ENCODE measurements at places on chromosomes 7 and 10.
A peak's percentile ranks its signal among the peaks of the same experiment; 100 is the strongest.

DNA sequence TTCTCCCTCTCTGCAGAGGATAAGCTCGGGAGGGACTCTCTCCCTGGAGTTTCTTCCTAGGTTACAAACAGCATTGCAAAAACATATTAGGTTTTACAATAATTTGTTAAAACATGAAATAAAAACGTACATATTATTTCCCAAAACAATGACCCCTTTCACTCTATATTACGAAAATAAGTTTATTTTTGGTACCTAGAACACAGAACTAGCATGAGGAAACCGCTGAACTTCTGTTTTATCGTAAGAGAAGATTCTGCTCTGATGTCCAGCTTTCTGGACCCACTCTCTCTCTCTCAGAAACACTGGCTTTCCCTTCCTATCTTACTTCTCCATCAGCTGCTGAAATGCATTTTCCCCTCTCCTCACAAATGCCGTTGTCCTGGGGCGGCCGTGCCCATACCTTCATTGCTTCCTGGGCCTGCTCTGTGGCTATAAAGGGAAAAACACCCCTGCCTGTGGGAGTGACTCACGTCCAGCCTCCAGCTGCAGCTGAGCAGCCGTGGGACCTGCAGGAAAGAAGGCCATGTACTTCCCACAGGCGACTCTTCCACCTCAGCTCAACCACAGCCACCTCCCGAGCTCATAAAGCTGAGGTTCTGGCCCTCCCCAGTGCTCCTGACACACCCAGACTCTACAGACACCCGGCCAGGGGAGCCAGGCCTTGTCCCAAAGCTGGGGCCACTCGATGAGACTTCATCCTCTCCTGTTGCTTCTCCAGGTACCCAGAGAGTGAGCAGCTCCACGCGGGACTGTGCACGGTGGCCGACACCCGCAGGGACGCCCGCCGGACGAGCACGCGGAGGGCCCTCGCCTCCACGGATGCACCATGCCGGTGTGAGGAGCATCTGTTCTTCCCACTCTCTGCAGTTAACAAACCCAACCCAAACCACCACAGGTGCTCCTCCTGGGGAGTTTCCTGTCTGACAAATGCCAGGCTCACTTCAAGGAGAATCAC lies 3.1 kb downstream of the GPER1 start:
- no peak for DNase-seq

DNA sequence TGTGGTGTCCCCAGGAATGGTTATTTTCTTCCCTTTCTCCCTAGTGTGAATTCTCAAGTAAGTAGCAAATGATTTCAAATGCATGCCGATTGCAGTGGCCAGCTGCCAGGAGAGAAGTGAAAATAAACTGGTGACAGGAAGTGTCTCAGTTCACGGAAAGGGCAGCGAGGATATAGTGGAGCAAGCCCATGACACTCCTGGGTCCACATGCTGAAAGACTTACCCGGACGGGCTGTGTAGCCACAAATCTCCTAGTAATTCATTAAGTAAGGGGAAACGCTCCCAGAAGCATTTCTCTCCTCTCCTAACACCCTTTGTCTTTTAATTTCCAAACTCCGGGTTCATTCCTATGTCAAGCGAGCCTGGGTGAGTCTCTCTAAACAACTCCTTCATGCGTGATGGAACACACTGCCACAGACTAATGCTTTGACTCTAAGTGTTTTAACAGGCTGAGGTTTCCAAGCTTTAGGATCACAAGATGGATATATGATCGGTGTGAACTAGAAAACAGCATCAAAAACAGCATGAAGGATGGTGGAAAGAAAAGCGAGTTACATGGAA lies 125.6 kb downstream of the CYP26A1 start:
- DNase-seq = peak; percentile 63

GRCh38 chr10:124369986-124370385 lies 48.7 kb downstream of the OAT start:
- no peak for DNase-seq

GRCh38 chr10:26574783-26575182 lies 122.7 kb upstream of the PDSS1 start:
- no peak for DNase-seq

GRCh38 chr7:73359746-73360375 lies 31.9 kb downstream of the FKBP6 start:
- no peak for DNase-seq

GRCh38 chr10:122484276-122485060 lies 23.1 kb downstream of the HTRA1 start:
- DNase-seq = no peak

DNA sequence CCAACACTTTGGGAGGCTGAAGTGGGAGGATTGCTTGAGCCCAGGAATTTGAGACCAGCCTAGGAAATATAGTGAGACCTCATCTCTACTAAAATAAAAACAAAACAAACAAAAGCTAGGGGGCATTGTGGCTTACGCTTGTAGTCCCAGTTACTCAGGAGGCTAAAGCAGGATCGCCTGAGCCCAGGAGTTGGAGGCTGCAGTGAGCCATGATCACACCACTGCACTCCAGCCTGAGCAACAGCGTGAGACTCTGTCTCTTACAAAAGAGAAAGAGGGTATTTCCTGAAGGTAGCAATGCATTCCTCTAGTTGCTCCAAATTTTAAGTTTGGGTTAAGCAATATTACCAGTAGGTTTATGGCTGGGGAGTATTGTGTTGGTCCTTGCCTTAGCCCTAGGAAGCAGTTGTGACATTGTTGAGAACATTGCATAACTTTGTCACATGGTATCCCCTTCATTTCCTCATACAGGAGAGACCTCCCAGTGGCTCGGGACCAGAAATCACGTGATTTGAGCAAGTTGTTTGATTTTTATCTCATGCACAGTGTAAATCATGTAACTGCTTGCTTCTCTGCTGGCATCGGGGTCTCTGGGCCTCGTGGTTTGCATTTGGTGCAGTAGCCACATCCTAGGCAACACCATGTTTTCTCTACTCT lies 23.3 kb upstream of the SMARCD3 start:
- peak; percentile 95 for DNase-seq

GRCh38 chr7:101729241-101729883 lies 88.1 kb upstream of the CUX1 start:
- DNase-seq = no peak

GRCh38 chr10:58667658-58668310 lies 155.1 kb downstream of the BICC1 start:
- DNase-seq = no peak

- no peak for DNase-seq
These were observed 83.8 kb upstream of the GRB10 start for GRCh38 chr7:50866343-50867033.

DNA sequence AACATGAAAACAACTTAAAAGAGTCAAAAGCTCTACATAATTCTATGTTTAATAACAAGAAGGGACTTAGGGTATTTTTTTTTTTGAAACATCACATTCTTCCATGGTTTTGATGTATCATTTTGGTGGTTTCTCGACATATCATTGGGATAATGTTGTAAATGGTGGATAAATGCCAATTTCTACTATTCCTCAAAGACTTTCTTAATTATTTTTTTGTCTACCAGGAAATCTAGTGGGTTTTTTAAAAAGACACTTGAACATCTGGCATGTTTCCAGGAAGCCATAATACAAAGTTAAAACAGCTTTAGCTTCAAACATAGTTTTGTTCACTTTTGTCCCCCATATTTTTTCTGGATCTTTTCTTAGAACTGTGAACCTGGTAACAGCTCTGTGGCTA lies 200.4 kb downstream of the DKK1 start:
- no peak for DNase-seq

DNA sequence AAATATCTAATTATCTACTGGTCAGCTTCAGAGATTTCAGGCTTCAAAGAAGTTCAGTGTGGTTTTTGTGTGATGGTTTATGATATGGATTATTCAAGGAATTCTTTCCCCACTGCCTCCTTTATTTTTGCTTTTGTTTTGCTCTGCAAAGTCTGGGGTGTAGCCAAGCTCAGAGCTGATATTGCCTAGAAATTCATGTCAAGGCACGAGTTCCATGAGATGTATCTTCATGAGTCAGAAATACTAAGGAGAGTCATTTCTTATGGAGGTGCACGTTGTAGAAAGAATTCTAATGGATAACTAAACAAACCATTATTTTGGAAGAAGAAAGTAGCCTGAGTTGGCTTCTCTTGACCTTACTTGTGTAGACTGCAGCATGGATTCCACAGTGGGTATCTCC lies 37.4 kb downstream of the VIM start:
- DNase-seq = no peak

- no peak for DNase-seq
These were observed 43.0 kb downstream of the SCRN1 start for GRCh38 chr7:29946428-29947186.

DNA sequence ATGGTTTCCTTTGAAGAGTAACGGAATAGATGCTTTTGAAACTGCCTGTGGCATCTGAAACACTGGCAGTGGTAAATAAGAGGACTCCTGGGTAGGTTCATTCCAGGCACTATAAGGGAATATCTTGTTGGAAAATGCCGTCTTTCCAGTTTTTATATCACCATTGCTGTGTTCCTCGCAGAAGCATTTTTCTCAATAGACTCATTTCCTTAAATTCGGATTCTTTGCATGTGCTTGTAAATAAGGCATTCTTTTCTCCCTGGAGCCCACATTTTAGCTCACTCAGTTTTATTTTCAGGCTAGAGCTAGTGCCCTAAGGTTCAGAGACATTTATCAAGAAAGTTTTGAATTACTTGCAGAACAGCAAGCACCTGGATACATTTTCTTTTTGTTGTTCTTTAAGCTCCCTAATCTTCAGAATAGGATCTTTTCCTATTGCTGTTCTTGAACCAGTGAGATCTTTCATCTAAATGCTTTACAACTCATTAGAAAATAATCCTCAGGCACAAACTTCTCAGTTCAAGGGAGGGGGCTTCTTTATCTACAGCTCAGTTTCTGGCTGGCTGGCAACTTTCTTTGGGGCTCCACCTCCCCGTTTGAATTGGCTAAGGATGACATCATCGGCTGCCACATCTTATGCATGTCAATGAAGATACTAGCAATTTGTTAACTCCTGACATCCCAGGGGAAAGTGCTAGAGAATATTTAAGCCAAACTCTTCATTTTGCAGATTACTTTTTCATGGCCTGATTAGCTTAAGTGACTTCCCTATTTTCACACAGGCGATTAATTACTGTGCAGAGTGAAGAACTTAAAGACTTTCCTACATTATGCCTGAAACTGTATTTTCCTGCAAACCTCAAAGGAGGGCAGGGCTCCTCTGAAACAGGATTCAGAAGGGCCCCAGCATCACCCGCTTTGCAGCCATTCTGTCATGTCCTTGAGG lies 133.7 kb upstream of the RSU1 start:
- DNase-seq = no peak

- DNase-seq = peak; percentile 86
These were observed 201.3 kb downstream of the JCAD start for GRCh38 chr10:29857843-29858701.

DNA sequence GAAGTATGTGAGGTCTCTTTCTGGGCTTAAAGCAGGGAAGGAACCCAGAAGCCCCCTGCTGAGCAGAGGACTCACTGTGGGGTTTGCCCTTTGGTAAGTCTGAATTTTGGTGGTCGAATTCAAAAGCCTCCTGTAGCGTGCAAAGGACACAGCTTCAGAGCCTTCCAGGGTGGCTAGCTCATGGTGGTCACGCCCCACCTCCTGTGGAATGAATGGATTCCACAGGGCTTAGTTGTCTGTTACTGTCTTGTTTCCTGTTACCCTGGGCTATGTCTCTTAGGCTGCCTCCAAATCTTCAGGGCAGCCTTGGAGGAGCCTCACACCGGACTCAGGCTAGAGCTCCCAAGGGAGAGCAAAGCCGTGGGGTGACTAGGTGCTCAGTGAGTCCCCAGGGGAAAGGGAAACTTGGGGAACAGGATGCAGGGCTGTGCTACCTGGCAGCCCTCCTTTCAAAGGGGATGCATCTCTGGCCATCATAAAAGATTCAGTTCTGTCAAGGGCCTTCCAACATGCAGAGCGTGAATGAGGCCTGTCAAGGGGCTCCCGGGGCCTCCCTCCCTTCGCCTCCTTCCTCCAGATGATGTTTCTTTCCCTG lies 211.7 kb downstream of the CCSER2 start:
- DNase-seq = no peak

- DNase-seq = no peak
These were observed 20.8 kb downstream of the SH3PXD2A start for GRCh38 chr10:103834436-103835095.

GRCh38 chr7:37357637-37357996 lies 91.0 kb downstream of the ELMO1 start:
- no peak for DNase-seq

- peak; percentile 77 for DNase-seq
These were observed 2.0 kb upstream of the TNRC18 start for GRCh38 chr7:5425507-5426225.

DNA sequence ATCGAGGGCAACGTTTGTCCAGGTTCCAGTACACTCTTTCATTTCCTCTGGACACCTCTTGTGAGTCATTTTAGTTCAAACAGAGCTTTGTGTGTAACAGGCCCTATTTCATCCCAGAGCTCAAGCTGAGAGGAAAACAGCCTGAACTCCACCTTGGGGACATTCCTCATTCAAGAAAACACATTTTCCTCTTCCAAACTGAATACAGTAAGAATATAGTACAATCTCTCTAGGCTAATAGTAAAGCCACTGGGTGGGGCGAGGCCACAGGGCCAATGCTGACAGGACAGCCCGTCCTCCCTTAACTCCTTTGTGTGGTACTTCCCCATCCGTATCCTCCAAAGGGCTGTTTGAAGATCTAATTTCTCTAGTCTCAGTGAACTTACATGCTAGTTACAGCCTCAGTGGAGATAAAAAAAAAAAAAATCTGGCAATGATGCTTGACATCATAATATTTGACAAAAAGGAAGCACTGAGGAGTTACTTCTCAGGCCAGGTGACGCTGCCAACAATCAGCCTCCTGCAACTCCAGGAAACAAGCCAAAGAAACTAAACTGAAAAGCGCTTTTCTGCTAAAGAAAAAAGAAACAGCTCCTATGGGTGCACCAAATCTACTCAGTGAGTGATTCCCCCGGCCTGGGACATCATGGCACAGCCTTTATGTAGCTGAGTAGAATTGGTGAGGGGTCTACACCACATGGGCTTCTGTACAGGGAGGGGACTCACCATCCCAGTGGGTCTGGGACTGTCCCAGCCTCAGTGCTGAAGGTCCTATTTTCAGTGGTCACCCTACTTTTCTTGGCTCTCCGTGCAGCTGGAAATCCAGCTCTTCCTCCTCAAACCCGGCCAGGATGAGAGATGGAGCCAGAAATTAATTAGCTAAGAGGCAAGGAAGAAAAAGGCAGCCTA lies 238.2 kb upstream of the NEBL start:
- no peak for DNase-seq

GRCh38 chr7:106329971-106330733 lies 45.4 kb upstream of the NAMPT start:
- no peak for DNase-seq

- DNase-seq = no peak
These were observed 36.5 kb downstream of the DDIT4 start for GRCh38 chr10:72310241-72310633.

- DNase-seq = peak; percentile 48
These were observed 491.1 kb upstream of the ZMIZ1 start for GRCh38 chr10:78577712-78578111.
